ENCODE measurements at places on chromosomes 16 and 17.

GRCh38 chr16:26593700-26594099, 473.0 kb upstream of the C16orf82 start:
- DNase-seq: no peak

- DNase-seq: no peak
Measured at GRCh38 chr16:66746682-66747081, 4.7 kb downstream of the DYNC1LI2 start.

- DNase-seq: no peak
Measured at GRCh38 chr16:57489229-57489628, 2.9 kb upstream of the DOK4 start.

DNA sequence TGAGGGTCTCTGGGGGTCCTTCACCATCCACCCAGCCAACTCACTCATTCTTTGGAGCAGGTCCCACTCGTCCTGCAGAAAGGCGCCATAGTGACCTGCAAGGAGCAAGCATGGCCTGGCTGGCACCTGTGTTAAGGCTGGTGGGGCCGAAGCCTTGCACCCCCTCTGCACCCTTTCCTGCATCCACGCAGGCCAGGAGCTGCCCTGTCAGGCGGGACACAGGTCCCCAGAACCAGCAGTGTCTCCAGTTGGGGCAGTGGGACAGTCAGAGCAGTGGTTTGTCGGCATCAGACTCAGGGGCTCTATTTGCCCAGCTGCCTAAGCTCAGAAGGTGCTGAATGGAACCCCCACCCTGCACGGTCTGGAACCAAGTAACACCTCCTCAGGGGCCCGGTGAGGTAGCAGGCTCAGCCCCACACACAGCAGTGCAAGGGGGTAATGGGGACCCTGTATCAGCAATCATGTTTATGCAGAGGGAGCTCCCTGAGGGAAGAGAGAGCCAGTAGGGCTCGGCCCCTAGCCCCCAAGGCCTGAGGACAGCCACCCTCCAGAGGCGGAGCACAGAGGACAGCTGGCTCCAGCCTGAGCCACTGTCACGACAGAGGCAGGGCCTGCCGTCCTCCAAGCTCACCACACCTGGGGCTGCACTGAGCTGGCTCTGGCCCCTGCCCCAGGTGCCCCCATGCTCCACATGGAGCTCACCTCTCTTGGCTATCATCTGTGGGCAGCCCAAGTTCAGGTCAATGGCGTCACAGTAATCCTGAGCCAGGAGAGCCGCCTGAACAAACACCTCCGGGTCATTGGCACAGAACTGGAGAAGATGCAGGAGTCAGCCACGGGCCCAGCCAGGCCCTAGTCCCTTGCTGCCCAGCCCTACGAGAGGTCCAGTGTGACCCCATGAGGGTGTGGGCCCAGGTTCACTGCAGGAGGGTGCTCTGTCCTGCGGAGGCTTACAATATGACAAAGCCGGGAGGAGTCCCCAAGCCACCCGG, 1.9 kb downstream of the DUS1L start:
- DNase-seq: no peak

DNA sequence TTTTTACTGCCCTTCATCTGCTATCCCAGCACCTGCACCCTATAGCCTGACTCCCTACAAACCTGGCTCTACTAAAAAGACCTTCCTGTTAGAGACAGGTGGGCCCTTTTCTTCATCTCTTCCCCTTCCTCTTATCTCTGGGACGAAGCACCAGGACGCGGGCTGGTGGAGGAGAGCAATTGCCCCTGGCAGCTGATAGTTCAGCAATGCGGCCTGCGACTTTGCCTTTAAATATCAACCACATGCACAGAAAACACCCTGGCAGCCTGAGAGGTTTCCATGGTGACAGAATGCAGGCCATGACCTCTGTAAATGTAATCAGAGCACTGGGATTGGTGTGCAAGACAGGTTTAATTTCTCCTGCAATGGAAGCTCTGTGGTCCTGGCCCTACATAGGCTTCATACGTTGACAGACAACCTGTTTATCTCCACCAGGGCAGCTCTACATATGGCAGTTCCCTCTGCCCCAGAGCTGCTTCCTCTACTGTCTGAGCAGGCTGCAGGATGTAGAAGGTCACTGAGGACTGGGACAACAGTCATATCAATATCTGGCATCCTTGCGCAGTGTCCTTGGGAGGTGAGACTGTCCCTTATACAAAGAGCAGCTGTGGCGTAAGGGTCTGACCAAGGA, 10.0 kb upstream of the SKAP1 start:
- DNase-seq: no peak

GRCh38 chr17:5933430-5933829, 136.7 kb upstream of the WSCD1 start:
- no peak for DNase-seq

- no peak for DNase-seq
Measured at GRCh38 chr17:65900216-65900615, 291.7 kb downstream of the CEP112 start.

GRCh38 chr16:54331241-54332002, 44.8 kb upstream of the IRX3 start:
- DNase-seq: no peak

All from activated B cell treated with CpG ODN at 0.5 μM for 24 hours (primary cell).